ENCODE measurements at places on chromosomes 12 and 14.
A peak's percentile ranks its signal among the peaks of the same experiment; 100 is the strongest.

- no peak for DNase-seq
Measured at GRCh38 chr14:100577321-100577985, 9.8 kb downstream of the BEGAIN start.

GRCh38 chr12:5516371-5517241, 84.7 kb downstream of the NTF3 start:
- DNase-seq, result no peak

GRCh38 chr12:132812631-132813305, 15.9 kb downstream of the GOLGA3 start:
- peak; percentile 58 for DNase-seq

GRCh38 chr14:68785534-68786490, 7.1 kb downstream of the ZFP36L1 start:
- DNase-seq, result peak; percentile 87

- no peak for DNase-seq
Measured at GRCh38 chr14:58752771-58753201, 115.0 kb downstream of the DACT1 start.

GRCh38 chr12:52535574-52535973, 15.4 kb upstream of the KRT5 start:
- DNase-seq, result no peak

DNA sequence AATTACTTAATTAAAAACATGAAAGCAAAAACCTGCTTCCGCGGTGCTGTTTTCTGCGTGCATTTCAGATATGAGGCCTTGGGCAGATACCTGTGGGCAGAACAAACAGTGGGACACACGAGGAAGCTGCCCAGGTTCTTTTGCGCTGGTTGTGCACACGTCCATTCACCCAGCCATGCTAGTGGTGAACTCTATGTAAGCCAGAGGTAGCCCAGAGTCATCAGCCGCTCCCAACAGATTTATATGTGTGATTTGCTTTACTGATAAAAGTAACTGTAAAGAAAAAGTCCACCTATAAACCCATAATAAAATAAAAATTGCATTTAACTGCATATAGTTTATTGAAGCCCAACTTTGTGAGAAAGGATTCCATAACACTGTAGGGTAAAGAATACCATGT, 47.1 kb upstream of the TMEM260 start:
- no peak for DNase-seq

DNA sequence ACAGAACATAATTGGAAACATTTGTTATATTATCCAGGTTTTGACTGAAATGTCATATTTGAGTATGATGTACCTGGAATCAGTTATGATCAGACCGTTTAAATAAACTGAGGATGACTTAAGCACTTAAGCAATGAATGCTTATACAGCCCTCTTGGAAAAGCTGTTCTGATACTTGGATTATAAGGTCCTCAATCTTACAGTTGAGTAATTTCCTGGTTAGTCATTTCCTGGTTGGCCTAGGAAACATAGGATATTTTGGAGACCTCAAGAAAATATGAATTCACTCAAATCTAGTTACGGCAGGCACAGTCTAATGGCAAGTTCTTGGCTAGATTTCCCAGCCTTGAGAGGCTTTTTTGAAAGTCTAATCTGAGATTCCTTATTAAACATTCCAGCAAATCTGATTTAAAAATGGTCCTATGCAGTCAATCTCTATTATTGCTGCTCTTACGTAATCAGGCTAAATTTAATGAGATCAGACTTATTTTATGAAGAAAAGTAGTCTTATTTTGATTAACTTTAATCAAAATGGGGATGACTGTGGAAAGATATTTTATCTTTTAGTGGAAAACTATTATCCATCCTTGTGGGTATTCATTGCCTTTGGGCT, 447.2 kb downstream of the SNAPC1 start:
- peak; percentile 90 for DNase-seq

DNA sequence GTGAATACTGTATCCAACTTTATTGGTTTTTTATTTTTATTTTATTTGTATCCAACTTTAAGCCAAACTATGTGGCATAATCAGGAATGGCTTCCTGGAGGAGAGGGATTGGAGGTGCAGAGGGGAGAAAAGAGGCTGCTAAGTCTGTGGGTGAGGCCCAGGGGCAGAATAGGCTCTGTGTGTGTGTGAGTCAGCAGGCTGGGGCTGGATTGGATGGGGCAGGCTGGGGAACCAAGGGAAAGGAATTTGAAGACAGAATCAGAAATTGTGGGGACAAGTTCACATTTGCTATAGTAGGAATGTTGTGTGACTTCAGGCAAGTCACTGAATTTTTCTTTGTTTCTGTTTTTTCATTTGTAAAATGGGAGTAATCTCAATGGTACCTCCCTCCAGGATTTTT, 12.8 kb upstream of the RILPL1 start:
- no peak for DNase-seq

DNA sequence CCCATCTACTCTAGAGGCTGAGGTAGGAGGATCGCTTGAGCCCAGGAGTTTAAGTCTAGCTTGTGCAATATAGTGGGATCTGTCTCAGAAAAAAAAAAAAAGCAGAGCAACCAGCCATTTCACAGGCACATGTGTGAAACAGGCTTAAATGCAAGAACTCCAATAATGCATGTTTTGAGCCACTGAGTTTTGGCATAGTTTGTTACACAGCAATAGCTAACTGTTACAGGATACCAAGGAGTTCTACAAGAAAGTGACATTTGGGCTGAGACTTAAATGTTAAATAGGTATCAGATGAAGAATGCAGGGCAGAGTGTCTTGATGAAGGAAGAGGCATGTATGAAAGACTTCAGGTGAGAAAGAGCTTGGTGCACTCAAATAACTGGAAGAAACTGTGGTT, 240.0 kb upstream of the FOXN3 start:
- no peak for DNase-seq

GRCh38 chr12:113130457-113131135, 5.0 kb downstream of the RASAL1 start:
- no peak for DNase-seq

GRCh38 chr14:57086271-57087162, 182.2 kb downstream of the EXOC5 start:
- DNase-seq, result no peak

DNA sequence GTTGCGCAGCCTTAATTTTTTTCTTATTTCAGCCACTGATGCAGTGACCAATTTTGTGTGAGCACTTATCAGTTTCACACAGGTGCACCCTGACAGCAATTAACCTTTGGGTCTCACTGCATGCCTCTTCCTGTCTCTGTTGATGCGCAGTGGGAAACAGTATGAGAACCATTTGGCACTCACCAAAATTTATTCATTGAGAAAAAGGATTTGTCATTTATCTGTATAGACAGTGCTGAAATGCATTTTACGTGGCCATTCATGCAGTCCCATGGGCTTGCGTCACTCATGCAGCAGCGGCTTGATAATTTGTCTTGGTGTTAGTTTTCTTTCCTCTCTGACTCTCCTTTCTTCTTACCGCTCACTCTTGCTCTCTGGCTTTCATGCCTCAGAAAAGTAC, 157.5 kb downstream of the C12orf75 start:
- DNase-seq, result no peak

DNA sequence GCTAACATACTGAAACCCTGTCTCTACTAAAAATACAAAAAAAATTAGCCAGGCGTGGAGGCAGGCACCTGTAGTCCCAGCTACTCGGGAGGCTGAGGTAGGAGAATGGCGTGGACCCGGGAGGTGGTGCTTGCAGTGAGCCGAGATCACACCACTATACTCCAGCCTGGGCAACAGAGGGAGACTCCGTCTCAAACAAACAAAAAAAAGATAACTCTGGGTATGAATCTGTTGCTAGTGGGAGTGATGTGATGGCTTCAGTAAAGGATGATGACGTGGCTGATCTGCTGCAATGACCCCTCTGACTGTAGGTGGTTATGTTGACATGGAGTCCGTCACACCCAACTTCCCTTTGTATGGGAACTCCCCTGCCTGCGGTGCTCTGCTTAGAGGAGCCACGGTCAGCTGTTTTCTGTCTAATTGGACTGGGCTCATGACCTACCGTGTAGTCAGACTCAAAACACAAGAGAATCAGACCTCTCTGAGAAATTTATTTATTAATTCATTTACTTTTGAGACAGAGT, 59.1 kb upstream of the MED13L start:
- DNase-seq, result peak; percentile 93

DNA sequence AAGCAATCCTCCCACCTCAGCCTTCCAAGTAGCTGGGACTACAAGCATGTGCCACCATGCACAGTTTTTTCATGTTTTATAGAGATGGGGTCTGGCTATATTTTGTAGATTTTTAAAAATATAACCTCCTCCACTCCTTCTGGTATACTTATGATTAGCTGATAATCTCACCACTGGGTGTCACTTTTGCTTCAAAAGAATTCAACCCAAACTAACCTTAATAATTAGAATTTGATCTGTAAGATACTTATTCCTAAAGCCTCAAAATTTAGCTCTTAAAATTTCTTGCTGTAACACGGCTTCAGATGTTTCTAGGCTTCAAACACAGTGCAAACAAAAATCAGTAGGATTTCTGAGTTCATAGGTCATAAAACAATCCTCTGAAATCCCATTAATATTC, 130.3 kb downstream of the CEP83 start:
- no peak for DNase-seq

Data from fibroblast of mammary gland (primary cell).